IMR-90 (cell line): ENCODE measurements at places on chromosomes 6 and 20. TPM values are rescaled to one million over a fixed set of nuclear protein-coding genes. Genes with fewer than 3 reads are reported as not detected.

HCK gene
- total RNA-seq, result not detected in 2 replicates

C4B gene
- total RNA-seq, result 0.54 and 0.56 TPM in 2 replicates

CST5 gene
- total RNA-seq, result not detected in 2 replicates

CSNK2B gene
- 218 and 240 TPM in 2 replicates for total RNA-seq

DNAH8 gene
- under 0.01 TPM in 1 of 2 replicates, not detected in the other for total RNA-seq

MTG2 gene
- total RNA-seq, result 11.5 and 12.2 TPM in 2 replicates

TBXT gene
- total RNA-seq, result not detected in 2 replicates

EDN3 gene
- not detected in 2 replicates for total RNA-seq

SLC22A7 gene
- not detected in 2 replicates for total RNA-seq

TRIM15 gene
- total RNA-seq, result not detected in 2 replicates

PTGIS gene
- 1.1 and 1.6 TPM in 2 replicates for total RNA-seq

OVOL2 gene
- total RNA-seq, result not detected in 2 replicates

WRNIP1 gene
- 37.2 and 47.1 TPM in 2 replicates for total RNA-seq

CNBD2 gene
- total RNA-seq, result 0.56 and 0.90 TPM in 2 replicates

MEP1A gene
- not detected in 2 replicates for total RNA-seq

EPHA7 gene
- total RNA-seq, result not detected in 2 replicates

CALHM6 gene
- 0.72 and 0.83 TPM in 2 replicates for total RNA-seq

MOG gene
- not detected in 2 replicates for total RNA-seq

TMEM244 gene
- 0.28 and 0.36 TPM in 2 replicates for total RNA-seq

MYBL2 gene
- total RNA-seq, result 21.7 and 23.1 TPM in 2 replicates

KCNG1 gene
- total RNA-seq, result 23.6 and 23.7 TPM in 2 replicates

PPDPF gene
- 12.9 and 17.2 TPM in 2 replicates for total RNA-seq

GJA1 gene
- 314 and 323 TPM in 2 replicates for total RNA-seq

EFCAB8 gene
- total RNA-seq, result not detected in 2 replicates

WFDC10B gene
- total RNA-seq, result not detected in 2 replicates

ADGRF1 gene
- total RNA-seq, result not detected in 2 replicates

RSPH9 gene
- total RNA-seq, result under 0.01 and 0.18 TPM in 2 replicates
